SW480 (cell line): ENCODE measurements at places on chromosomes 7 and 10.

DNA sequence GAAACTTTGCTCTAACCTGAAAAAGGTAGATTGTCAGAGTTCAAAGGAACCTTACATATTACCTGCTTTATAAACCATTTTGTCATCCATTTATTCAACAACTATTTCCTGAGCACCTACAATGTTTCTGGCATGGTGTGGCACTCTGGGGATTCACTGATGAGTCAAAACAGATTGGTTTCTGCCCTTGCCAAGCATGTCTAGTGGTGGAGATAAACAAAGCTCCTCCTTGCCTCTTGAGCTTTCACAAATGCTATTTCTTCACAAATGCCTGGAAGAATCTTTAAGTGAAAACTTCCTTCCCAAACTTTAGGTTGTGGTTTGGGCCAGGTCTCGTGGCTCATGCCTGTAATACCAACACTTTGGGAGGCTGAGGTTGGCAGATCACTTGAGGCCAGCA lies 85.1 kb upstream of the RELN start:
- no peak for DNase-seq

DNA sequence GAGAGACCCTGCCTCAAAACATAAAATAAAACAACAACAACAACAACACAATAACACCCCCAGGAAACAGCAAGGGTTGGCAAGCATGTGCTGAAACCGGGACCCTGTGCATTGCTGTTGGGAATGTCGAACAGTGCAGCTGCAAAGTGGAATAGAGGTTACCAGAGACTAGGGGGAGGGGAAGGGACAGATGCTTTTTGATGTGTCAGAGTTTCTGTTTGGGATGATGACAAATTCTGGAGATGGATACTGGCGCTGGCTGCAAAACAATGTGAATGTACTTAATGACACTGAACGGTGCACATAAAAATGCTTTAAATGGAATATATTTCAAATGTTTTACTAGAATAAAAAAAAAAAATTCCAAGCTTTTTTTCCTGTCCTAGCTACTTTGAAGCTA lies 241.8 kb downstream of the TEX36 start:
- peak; percentile 36 for DNase-seq

GRCh38 chr10:71684356-71685173 lies 35.0 kb downstream of the C10orf105 start:
- peak; percentile 27 for DNase-seq

DNA sequence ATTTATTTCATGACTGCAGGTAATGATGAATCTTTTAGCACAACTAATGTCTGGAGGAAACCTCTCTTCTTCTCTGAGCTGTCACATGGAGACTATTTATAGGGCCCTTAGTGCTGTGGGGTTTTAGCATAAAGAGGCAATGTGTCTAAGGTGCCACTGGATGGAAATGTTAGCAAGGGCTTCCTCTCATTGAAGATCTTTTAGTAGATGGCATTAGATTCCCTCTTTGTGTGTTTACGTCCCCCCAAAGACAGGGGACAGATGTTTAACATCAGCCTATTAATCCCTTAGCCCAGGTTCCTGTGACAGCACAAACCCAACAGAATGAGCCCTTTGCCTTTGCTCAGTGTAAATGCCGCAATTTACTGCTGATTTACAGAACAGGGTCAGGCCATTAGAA lies 208.6 kb downstream of the SKAP2 start:
- DNase-seq, result no peak

- DNase-seq, result no peak
Observed at GRCh38 chr10:113178771-113179170, 228.7 kb downstream of the TCF7L2 start.

DNA sequence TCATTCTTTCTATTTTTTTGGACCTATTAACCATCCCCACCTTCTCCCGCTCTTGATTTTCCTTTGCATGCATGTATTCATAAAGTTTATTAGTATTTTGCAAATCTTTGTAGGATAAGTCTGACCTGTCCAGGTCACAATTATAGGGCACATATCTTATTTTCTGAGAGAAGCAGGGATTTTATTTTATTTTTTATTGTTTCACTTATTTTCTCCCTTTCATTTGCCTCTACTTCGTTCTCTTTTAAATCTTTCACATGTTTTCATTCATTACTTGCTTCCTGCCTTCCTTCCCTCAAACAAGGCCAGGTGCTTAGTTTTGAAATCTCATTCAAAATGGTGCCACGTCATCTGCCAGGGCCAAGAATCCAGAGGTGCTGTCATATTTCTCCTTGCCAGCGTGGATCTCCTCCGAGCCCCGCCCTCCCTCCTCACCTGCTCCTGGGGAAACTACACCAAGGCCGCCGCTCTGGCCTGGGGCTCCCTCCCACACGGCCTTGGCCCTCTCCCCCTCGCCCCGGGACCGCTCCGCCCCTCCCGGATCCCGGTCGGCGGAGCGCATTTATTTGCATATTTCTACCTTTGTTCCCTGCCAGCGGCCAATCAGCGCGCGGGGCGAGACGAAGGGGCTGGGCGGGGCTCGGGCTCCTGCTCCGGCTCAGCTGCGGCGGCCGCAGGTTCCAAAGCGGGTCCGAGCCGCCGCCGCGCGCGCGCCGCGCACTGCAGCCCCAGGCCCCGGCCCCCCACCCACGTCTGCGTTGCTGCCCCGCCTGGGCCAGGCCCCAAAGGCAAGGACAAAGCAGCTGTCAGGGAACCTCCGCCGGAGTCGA lies at the start of gene TSPAN13:
TSS of gene TSPAN13 (plus strand) at position 654 of the 830 bp plus-strand sequence. CDS start 213 bp downstream, outside the sequence.
- DNase-seq, result peak; percentile 93

GRCh38 chr7:43753843-43754242 lies 4.6 kb upstream of the BLVRA start:
- DNase-seq, result no peak

- no peak for DNase-seq
Observed at GRCh38 chr10:130751851-130752250, 559.7 kb downstream of the TCERG1L start.

GRCh38 chr10:124644771-124645415 lies 99.3 kb downstream of the FAM53B start:
- DNase-seq, result no peak

DNA sequence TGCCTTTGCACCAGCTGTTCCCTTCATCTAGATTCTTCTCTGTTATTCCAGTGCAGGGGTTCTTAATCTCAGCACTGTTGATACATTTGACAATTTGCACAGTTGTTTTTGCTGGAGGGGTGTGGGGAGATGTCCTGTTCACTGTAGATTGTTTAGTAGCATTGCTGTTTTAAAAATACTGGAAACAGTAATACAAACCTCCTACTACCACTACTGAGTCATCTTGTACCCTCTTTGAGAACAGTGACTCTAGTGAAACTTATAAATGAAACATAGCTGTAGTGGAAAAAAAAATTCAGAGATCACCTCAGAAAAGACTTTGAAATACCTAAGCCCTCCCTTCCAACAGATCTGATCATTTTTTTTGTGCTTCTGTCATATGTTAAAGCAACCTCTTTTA lies 154.8 kb upstream of the TMEM196 start:
- no peak for DNase-seq

GRCh38 chr7:85596827-85597226 lies 410.0 kb upstream of the SEMA3D start:
- DNase-seq, result no peak

GRCh38 chr10:120997756-120998155 lies 146.6 kb downstream of the WDR11 start:
- no peak for DNase-seq

- DNase-seq, result no peak
Observed at GRCh38 chr10:94125856-94126255, 132.1 kb downstream of the PLCE1 start.

DNA sequence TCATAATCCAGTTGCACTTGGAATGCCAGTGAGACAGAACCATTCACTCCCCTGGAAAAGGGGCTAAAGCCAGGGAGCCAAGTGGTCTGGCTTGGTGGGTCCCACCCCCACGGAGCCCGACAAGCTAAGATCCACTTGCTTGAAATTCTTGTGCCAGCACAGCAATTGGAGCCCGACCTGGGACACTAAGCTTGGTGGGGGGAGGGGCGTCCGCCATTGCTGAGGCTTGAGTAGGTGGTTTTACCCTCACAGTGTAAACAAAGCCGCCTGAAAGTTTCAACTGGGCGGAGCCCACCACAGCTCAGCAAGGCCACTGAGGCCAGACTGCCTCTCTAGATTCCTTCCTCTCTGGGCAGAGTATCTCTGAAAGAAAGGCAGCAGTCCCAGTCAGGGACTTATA lies 200.7 kb upstream of the NPSR1 start:
- DNase-seq, result no peak

DNA sequence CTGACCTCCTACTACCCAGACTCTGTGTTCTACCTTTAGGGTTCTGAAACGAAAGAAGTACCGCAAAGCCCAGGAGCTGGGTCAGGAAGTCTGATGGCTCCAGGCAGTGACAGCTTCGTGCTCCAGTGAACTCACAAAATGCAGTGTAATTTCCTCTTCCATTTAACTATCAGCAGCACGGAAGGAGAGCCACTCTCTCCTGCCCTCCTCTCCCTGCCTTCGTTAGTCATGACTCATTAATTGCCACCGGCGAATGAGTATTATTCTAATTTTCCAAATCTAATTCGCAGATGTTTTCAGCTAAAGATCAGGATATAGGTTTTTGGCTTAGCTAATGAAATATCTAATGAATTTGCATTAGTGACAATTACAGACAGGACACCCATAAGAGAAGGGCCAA lies 1262.0 kb downstream of the TYW1 start:
- no peak for DNase-seq

DNA sequence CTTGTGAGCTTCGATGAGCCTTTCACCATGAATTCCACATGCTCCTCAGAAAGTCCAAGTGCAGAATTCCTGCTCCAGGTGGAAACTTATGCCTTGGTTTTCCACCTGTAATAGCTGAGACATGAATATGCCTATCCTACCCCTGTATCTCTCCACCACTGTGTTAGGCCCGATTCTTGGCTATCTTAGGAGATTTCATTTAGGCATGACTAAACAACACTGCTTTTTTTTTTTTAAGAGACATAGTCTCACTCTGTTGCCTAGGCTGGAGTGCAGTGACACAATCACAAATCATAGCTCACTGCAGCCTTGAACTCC lies 57.2 kb downstream of the NCAPG2 start:
- no peak for DNase-seq

DNA sequence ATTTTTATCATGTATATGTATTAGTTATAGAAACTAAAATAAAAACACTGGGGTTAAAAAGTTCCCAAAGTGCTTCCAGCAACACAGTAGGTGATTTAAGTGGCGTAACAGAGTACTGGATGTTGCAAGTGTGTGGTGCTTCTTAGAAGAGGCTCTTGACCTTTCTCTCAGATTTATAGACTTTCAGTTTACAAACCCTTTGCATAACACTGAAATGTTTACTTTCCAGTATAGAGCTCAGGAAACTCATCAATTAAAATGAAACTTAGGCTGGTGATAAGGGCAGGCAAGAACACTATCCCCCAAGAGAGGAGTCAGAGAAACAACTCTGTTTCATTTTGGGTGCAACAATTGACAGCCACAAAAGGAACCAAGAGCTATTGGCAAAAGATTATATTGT lies 27.5 kb upstream of the SMC3 start:
- DNase-seq, result no peak

DNA sequence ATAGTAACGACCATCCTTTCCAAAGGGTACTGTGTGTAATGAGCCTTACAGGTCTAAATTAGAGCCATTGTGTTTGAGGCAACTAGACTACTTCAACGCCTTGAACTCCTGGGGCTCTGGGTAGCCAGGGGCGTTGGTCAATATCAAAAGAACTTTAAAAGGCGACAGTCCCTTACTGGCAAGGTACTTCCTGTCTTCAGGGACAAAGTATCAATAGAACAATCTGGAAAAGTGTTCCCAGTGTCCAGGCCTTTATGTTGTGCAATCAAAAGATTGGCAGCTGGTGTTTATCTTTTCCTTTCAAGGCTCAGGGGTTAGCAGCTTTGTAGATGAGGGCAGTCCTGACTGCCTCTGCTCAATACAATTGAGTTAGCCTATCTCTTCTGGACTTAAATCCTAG lies 284.3 kb downstream of the PARD3 start:
- no peak for DNase-seq

DNA sequence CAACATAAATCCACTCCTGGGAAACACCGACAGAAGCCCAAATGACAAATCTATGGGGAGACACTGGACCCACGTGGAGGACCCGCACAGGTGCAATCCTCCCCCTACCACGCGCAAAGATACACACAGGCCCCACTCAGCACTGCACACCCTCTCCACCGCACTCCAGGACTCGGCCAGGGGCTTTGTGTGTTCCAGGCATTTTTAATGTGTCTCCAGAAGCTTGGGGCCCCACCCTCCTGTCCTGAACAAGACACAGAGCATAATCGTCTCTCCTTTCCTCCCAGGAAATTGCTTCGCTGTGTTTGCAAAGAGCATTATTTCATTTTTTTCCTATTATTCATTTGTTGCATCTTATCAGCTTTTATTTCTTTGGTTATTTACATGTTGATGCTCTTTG lies 82.8 kb downstream of the GLI3 start:
- DNase-seq, result no peak

- no peak for DNase-seq
Observed at GRCh38 chr10:60958892-60959601, 15.1 kb upstream of the RHOBTB1 start.

- DNase-seq, result no peak
Observed at GRCh38 chr7:17022920-17023319, 141.1 kb upstream of the AGR3 start.

GRCh38 chr7:71457021-71457420 lies 325.1 kb downstream of the GALNT17 start:
- DNase-seq, result no peak

DNA sequence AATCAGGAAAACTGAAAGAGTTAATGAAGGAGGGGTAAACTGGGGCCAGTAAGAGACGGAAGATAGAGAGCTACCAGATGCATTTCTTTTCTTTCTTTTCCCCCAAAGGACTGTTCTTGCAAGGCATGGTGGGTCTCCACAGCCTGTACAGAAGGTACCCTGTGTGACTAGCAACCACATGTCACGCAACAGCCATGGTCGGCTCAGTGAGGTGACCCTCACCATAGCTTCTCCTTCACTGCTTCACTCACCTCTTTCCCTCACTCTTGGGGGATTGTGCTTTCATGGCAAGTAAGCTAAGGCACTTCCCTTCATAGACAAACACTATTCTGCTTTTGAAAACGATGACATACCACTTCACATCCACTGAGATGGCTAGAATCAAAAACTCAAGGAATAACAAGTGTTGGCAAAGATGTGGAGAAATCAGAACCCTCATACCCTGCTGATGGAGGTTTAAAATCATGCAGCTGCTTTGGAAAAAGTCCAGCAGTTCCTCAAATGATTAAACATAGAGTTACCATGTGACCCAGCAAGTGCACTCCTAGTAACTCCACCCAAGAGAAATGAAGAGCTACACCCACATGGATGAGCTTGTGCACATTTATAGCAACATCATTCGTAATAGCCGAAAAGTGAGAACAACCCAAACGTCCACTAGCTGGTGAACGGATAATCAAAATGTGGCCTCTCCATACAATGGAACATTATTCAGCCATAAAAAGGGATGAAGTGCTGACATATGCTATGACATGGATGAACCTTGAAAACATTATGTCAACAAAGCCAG lies 3.8 kb upstream of the INSIG1 start:
- no peak for DNase-seq

DNA sequence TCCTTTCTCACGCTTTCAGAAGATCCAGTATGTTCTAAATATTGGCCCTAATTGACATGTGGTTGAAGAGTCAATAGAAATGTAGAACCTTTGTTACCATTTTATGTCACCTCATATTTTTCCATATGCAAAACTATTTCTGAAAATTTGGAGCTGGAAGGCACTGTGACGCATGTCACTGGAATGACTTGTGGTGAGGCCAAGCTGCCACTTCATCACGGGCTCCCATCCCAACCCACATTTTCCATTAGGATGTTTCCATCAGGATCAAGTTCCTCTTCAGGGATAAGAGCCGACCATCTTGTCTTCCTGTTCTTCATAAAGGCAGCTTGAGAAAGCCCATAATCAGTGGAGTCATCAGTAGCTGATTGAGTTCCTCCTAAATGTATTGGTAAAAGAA lies 1241.7 kb downstream of the GATA3 start:
- no peak for DNase-seq
